Activated CD8-positive, alpha-beta memory T cell treated with anti-CD3 and anti-CD28 coated beads for 4 hours (primary cell): ENCODE measurements at places on chromosomes 4 and X.

DNA sequence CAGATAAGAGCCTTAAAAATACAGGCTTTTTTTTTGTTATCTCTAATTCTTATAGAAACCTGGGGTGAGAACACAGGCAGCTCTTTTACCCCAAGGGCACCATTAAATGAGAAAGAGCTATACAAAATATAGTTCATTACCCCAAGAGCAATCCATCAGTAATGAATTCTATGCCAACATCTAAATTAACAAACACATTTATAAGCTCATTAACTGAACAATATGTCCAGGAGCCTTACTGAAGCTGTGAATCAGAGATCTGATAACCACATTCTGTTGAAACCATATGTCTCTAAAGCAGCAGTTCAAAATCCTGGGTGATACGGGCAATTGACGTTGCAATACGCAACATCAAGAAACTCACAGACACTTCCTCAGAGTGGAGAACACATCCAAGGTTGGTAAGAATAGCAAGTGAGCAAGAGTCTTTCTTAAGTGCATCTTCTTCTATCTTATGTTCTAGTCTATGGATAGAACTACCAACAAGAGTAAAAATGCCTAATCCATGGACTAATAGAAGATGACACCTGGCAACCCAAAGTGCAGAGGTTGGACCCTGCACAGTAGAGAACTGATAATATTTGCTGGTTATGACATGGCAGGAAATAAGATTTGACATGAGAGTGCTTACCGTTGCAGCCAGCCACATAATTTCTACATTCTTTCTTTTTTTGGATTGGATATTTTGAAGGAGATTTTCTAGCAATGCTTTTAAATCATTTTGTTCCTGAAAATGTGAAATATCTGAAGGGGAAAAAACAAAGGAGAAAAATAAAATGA, 449.3 kb downstream of the IL15 start:
- DNase-seq: no peak

DNA sequence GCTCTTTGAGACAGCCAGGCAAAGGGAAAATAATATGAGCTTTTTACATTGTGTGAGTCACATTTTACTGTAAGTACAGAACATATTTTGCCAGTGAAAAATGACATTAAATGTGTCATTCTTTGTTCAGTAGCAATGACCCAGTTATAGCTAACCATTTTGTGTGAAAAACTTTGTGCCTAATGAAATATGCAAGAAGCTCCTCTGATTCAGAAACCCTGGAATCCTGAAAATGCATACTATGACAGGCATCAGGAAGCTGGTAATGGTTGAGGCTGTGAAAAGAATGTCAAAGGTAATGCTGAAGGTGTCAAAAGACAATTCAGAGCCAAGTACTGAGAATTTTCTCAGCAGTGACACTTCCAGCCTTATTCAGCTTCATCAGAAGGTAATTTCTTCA, 549.5 kb upstream of the SMIM31 start:
- DNase-seq: no peak

- no peak for DNase-seq
Observed at GRCh38 chr4:94338681-94339351, 3.8 kb downstream of the HPGDS start.

GRCh38 chr4:110061076-110061475, 137.3 kb downstream of the ELOVL6 start:
- DNase-seq: no peak

- DNase-seq: no peak
Observed at GRCh38 chr4:109721033-109721432, 8.8 kb downstream of the PLA2G12A start.

GRCh38 chr4:83558680-83559079, 22.8 kb downstream of the GPAT3 start:
- DNase-seq: no peak

- no peak for DNase-seq
Observed at GRCh38 chrX:19372547-19373331, 29.0 kb downstream of the PDHA1 start.

GRCh38 chr4:153971899-153972298, 183.0 kb upstream of the SFRP2 start:
- DNase-seq: no peak

GRCh38 chr4:79057772-79058171, 118.5 kb upstream of the PAQR3 start:
- DNase-seq: no peak

DNA sequence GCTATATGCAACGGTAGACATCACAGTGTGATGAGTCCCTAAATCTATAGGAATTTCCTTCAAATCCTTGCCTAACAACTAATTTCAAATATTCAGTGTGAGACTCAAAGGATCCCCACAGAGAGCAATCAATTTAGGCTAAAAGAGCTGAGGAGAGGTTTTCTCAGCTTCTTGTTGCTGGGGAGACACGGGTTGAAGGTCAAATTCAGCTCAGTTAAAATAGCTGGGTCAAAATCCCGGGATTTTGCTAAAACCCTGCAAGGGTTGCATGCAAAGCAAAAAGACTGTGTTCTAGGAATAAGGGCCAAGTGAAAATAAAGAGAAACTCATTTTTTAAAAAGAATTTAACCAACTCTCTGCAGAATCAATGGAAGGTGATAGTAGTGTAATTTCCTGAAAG, 1073.4 kb downstream of the NLGN4X start:
- no peak for DNase-seq

DNA sequence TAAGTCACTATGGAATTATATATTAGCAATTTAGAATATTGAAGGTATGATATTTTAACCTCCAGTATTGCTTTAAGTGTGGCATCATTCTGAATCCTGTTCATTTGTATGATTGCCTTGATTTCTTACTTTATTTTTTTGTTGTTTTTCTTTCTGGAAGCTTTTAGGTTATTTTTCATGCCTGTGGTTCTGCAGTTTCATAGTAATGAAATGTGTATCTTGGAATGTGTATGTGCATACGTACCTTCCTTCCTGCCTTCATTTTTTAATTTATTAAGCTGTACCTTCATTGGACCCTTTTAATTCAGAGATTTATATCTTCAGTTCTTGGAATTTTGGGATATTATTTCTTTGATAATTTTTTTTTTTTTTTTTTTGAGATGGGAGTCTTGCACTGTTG, 22.1 kb downstream of the CPEB2 start:
- no peak for DNase-seq

DNA sequence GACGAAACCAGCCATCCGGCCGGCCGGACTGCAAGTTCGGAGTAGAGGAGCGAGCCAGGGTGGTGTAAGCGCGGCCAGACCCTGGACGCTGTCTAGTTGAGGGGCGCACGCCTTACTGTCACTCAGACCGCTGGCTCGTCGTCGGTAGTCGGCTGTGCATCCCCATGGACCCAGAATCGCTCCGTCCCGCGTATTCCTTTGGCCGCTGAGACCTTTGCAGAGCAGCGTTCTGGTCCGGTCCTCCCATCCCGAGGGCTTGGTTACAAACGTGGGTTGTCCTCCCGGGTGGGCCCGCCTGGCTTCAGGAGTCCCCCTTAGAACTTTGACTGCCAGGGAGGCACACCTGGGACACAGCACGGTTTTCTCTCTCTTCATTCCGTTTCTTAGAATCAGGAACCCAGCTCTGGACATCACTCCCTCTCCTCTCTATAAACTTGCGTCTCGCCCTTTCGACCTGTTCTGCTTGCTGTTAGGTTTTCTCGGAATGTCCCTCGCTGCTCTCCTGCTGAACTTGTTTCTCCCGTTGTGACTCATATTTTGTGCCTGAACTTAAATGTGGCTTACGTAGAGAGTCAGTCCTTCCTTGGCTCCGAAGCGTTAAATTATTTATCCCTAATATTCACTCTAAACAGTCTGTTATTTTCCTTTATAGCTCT, 672 bp downstream of the PGM2 start:
- DNase-seq: no peak

GRCh38 chrX:57070185-57070984, 51.0 kb downstream of the SPIN2B start:
- no peak for DNase-seq

DNA sequence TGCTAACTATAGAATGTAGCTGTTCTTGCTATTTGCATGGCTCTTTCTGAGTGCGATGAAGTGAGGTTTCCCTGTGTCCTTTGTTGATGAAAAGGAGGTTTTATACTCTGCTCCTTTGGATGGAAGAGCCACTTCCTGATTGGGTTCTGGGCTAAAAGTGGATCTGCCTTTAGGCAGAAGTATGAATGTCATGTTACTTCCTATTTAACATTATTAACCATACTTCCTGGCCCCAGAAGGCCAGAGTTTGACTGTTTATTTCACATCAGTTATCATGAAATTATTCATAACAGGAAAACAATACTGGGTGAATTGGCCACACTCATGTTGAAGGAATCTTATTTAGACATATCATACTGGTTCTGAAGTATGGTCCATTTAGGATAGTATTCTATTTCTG, 386.2 kb downstream of the PCDH7 start:
- no peak for DNase-seq

- DNase-seq: no peak
Observed at GRCh38 chr4:116180157-116180601, 905.2 kb downstream of the TRAM1L1 start.

DNA sequence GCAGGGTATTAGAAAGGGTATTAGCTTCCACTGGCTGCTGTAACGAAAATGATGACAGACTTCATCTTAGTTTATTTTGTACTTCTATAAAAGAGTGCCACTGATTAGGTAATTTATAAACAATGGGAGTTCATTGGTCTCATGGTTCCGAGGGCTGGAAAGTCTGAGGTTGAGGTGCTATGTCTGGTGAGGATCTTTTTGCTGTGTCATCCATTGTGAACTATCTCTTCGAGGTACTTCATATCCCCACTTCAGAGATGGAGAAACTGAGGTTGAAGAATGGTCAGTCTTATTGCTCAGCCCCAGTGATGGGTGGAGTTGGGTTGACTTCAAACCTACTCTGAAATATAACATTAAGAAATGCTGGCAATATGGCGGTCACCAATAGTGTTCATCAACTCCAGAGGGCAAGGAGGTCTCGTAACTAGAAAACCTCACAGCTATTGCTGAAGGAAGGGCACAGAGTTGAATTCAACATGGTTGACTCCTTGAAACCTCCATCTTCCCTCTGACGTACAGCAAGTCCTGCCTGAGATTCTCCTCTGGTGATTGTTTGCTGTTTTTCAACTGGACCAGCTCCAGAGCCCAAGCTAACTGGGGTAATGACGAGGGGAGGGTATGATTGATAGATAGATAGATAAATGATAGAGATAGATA, 53.6 kb upstream of the SHOX start:
- no peak for DNase-seq

DNA sequence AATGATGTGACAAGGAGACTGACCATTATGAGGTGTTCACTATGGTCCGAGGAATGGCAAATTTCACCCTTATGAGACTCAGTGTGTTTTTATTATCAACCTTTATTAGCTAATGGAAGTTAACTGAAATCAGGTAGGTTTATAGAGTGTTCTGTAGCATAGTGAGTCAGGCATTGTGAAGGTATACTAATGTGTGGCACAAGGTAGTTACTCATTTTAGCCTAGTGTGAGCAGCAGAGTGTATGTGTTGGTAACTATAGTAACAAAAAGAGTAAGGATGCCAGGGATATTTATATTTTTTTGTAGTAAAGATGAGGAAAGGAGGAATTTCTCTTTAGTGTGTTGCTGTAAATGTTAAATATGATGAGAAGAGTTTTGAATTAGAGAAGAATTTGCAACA, 12.0 kb downstream of the PDLIM5 start:
- DNase-seq: no peak

GRCh38 chrX:79182071-79182470, 37.6 kb downstream of the GPR174 start:
- no peak for DNase-seq

DNA sequence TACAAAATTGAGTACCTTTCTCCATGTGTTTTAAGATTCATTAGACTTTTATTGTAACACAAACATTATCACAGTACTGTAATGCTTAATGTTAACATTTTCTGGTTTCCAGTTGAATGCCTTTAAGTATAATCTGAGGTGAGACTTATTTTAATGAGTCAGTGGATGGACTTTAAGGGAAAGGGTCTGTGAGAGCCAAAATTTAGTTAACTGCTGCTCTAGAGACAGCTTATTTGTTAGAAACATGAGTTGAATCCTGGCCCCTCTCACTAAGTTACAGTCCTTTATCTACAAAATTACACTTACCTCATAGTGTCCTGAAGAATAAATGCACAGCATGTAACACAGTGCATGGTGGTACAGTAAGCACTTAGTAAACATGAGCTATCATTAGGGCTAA, 66.0 kb downstream of the PGRMC2 start:
- DNase-seq: no peak

GRCh38 chr4:14168919-14169318, 541.4 kb upstream of the BOD1L1 start:
- DNase-seq: no peak

GRCh38 chrX:10156199-10157031, at the start of gene CLCN4:
CLCN4 (plus strand) TSS chrX:10156975; CDS start chrX:10185033, 28,058 bp downstream.
- no peak for DNase-seq

GRCh38 chr4:21209860-21210259, 509.6 kb downstream of the PACRGL start:
- no peak for DNase-seq

- DNase-seq: no peak
Observed at GRCh38 chr4:59553063-59553720, 1646.9 kb upstream of the ADGRL3 start.

DNA sequence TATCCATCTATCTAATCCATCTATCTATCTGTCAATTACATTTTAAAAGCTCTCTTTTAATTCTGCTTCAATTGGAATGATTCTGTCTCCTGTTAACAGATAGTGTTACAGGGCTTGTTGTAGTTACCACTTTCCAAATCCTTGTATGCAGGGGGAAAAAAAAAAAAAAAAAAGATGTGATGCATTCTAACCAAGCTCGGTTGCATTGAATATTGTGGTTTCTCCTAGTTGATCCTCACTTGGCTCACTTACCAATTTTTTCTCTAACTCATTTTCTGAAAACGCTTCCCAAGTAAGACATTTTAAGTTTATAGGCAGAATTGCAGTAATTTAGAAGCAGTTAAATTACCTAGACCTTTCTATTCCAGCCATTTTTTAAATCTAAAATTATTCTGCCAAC, 327.9 kb upstream of the PITX2 start:
- DNase-seq: no peak

GRCh38 chr4:83320548-83320947, 14.1 kb downstream of the HPSE start:
- no peak for DNase-seq

GRCh38 chr4:12071316-12071715, 642.6 kb upstream of the HS3ST1 start:
- DNase-seq: no peak

DNA sequence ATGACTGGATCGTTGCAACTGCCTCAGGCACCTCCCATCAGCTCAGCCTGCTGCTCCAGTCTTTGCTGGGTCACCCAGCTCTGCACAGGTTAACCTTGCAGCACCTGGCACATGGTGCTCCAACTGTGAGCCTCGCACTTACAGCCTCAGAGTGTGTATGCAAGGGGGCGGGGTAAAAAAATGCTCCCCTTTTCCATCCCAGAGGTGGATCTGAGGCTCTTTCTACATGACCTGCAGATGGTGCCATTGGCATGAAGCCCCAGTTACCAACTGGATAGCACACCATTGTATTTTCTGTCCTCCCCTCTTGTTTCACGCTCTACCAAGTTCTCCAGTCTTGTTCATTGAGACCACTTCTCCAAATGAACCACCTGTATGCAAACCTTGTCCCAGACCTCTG, 46.2 kb upstream of the TRPC3 start:
- no peak for DNase-seq
